ENCODE measurements at places on chromosomes 6 and 20.

- no peak for DNase-seq
Observed at GRCh38 chr20:38536310-38536709, 44.7 kb upstream of the ADIG start.

GRCh38 chr6:208938-209337, 83.3 kb upstream of the DUSP22 start:
- DNase-seq: no peak

GRCh38 chr6:124463271-124463670, 499.0 kb upstream of the RNF217 start:
- DNase-seq: no peak

- no peak for DNase-seq
Observed at GRCh38 chr20:650954-651353, 2.0 kb downstream of the SRXN1 start.

GRCh38 chr20:37573626-37574198, 46.0 kb upstream of the BLCAP start:
- no peak for DNase-seq

DNA sequence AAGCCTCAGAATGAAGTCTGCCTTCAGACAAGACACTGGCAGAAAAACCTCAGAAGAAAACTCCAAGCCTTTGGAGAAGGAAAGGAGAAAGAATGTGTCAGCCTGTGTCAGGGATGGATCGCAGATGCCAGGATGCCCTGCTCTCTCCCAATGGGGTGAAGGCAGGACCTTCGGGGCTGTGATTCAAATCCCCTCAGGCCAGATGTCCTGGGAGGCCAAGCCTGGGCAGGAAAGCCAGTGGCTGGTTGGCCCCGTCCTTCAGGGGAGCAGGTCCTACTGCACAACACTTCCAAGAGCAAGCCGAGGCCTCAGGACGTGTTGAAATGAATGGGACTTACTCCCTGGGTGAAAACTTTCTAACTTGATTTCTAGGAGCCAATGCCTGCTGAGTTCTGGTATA, 36.5 kb downstream of the GJA10 start:
- no peak for DNase-seq
